ENCODE measurements at places on chromosomes 5 and 9.

DNA sequence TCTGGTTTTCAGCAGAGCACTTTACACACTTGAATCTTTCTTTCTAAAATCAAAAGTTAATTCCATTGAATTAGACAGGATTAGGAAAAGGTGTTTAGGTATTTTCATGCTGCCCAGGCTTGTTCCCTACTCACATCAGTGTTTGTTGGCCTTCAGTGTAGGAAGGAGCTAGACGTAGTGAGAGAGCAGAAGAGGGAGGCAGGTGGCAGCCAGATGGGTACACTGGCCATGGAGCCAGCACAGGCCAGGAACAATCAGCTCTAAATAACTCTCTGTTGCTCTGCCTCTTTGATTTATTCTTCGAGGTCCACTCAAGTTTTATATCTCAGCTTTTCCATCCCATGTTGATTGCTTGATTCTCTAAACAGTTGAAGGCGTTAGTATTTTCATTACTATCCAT lies 529.6 kb downstream of the PSAT1 start:
- no peak for DNase-seq

GRCh38 chr9:73001860-73002259 lies 49.0 kb upstream of the ALDH1A1 start:
- no peak for DNase-seq

DNA sequence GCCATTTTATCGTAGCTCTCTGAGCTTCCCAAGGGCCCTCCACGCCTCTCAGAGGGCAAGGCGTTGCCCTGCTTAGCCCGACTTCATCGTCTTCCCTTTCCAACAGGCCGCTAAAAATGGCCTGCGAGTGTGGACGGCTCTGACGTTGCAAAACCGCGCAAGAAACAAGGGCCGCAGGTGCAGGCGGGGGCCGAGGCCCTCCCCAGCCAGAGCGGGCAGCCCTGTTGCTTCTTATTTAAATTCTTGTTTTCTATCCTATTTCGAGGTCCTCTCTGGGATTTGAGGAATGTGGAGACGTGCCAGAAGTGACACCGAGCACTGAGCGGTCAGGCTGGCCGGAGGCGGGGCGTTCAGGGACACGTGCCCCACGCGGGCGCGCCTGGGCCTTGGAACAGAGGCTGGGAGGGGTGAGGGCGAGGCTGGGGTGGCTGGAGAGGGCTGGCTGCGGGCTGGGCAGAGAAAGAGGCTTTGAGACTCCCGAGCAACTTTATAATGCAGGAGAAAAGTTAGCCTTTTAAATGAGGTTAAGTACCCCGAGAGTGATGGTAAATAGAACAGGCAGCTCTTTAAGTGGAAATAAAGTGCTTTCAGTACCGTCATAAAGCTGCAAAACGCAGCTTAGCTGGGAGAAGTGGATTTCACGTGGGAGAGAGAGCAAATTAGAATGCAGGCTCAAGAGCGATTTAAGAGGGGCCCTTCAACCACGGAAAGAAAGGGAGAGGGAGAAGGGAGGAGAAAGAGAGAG lies 243.6 kb downstream of the AUH start:
- DNase-seq, result peak; percentile 33

GRCh38 chr9:75615284-75615683 lies 275.2 kb upstream of the PCSK5 start:
- DNase-seq, result no peak

GRCh38 chr5:133236976-133237375 lies 185.2 kb downstream of the HSPA4 start:
- DNase-seq, result no peak

- DNase-seq, result peak; percentile 32
Observed at GRCh38 chr5:113331209-113331551, 103.6 kb downstream of the TSSK1B start.

GRCh38 chr5:112630246-112631009 lies 107.3 kb upstream of the APC start:
- DNase-seq, result no peak

GRCh38 chr5:10989577-10990263 lies 228.7 kb upstream of the DAP start:
- DNase-seq, result no peak

DNA sequence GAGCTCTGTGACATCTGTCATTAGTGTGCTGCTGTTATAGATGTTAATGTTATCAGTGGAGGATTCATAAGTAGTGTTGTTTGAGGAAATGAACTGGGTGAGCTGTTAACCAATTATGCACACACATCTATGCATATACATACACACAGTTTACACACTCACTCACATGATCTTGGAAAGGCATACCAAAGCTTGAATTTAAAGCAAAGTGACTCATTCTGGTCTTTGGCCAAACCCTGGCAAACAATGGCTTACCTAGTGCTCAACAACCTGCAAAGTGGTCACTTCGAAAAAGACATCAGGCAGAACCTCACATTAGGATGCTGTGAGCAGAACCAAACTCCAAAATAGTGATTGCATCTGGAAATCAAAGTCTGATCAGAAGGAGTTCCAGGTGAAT lies 1037.3 kb upstream of the CDH6 start:
- no peak for DNase-seq

DNA sequence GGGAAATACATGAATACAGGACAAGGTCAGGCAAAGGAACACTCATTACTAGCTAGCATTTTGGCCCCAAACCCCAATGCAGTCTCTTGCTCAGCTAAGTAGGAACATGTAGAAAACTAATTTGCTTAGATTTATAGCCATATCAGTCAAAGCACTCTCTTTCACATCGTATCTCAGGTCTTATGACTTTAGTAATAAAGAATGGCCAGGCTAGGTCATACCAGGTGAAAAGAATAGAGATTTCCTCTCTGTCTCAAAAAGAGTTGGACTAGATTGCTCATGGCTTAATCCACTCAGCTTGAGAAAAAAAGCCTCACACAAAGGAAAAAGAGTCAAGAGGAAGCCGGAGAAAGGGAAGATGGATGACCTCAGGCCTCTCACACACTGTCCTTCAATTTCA lies 772.7 kb upstream of the SEMA6A start:
- no peak for DNase-seq

DNA sequence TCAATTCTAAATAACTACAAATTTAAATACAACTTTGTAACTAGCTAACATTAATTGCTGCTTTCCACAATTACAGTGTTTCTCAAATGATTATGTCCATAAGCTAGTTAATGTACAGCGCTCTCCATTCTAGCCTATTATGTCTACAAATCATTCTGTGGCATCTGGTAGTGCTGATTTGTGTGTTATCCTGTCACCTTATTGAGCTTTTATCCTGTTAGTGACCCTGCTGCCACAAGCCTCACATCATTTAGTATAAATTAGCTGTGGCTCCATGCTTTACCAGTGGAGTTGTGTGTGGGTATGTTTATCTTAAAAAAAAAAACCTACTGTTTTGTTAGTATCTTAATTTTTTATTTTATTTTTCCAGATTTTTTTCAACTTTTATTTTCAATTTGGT lies 112.6 kb upstream of the PJA2 start:
- no peak for DNase-seq

- DNase-seq, result no peak
Observed at GRCh38 chr9:78654324-78654723, 357.4 kb downstream of the PSAT1 start.

DNA sequence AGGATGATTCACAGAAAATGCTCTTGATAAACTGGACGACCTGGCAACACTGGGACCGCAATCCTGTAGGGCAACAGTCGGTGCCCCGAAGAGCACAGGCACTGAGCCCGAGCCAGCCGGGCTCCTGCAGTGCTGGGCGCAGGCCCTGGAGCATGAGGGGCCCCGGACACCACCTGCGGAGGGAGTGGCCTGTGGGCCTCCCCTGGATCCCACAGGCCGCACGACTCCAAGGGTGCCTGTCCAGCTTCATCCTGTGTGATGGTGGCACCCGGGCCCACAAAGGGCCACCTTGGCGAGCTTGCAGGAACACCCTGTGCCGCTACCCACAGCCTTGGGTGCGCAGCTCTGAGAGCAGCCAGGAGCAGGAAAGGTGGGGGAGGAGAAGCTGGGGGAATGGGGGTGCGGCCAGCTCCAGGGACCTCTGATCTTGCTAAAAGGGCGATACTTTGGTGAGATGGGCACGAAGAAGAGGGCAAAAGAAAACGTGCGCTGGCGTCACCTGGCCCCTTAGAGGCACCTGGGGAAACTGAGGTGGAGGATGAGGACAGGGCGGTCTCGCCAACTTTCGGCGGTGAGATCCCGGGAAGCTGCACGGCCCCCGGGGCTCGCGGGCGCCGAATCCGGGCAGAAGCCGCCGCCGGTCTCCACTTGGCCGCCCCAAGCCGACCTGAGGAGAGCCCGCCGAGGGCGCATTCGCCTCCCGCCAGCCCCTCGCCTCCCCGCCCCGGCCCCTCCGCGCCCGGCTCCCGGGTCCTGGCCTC lies 722 bp downstream of the TBC1D9B start:
- peak; percentile 20 for DNase-seq

GRCh38 chr9:134327671-134328231 lies 1.5 kb downstream of the RXRA start:
- DNase-seq, result no peak

DNA sequence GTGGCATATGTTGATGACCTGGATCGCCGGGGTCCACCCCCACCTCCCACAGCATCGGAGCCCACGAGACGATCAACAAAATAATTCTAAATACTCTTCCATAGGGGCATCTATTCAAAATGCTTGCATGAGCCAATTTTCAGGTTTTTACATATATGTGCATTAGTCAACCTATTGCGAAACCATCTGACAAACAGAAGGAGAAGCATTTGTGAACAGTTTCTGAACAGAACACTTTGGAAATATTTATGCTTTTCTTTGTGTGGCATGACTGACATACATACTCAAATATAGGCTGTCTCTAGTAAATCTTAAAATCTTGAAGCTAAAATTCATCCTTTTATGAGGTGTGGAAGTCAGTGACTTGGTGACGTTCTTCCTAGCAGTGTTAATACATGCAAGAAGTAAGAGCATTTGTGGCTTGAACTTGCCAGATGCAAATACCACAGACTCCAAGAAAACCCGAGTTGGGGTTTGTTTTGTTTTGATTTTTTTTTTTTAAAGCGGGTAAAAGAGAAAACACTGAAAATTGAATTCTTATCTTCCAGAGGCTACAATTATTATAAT lies 5.3 kb downstream of the GPR151 start:
- peak; percentile 33 for DNase-seq

DNA sequence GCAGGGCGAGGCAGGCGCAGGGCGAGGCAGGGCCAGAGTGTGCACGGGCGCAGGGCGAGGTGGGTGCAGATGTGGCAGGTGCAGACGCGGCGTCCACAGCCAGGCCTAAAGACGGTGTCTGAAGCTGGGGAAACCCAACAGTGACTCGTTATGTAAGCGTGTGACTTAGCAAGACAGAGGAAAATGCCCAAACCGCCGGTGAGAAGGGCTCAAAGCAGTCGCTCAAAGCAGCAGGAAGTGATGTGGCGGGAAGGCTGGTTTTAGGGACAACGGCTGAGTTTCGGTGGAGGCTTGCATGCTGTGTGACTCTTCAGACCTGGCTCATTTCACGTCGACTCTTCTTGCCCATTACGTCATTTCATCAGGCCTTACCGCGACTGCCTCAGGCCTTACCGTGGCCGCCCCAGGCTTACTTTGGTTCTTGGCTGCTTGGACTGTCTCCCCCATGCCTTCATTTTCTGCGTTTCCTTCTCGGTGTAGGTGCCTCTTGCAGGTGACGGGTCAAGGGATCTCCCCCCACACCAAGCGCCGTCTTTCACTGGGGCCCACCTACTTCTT lies 50.5 kb upstream of the EXOC3 start:
- peak; percentile 90 for DNase-seq

- DNase-seq, result no peak
Observed at GRCh38 chr9:77816641-77817341, 168.7 kb upstream of the GNA14 start.

DNA sequence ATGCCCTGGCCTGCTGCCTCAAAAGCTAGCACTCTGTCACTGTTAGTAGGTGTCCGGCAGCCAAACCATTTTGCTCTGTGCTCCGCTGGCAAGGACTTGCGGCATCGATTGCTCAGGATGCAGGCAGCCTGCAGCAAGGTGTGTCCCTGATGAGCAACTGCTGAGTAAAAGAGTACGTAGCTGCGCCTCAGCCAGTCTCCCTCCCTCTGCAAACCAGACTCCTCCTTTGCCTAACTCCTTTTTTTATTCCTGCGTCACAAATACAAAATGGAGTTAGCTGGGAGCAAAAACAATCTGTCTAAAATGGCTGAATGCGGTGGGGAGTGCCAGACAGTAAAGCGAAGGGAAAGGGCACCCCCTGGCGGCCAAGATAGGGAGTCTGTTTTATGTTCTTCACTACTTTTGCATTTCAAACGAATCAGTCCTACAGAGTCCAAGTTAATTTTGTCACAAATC lies 61.1 kb downstream of the DIAPH1 start:
- peak; percentile 81 for DNase-seq

- DNase-seq, result peak; percentile 85
Observed at GRCh38 chr9:78121488-78121887, 89.9 kb upstream of the GNAQ start.

GRCh38 chr5:35220967-35221366 lies 9.3 kb downstream of the PRLR start:
- no peak for DNase-seq

GRCh38 chr9:100465274-100465673 lies 7.7 kb upstream of the TMEFF1 start:
- no peak for DNase-seq

GRCh38 chr5:36105819-36106218 lies 39.1 kb upstream of the UGT3A2 start:
- DNase-seq, result no peak

DNA sequence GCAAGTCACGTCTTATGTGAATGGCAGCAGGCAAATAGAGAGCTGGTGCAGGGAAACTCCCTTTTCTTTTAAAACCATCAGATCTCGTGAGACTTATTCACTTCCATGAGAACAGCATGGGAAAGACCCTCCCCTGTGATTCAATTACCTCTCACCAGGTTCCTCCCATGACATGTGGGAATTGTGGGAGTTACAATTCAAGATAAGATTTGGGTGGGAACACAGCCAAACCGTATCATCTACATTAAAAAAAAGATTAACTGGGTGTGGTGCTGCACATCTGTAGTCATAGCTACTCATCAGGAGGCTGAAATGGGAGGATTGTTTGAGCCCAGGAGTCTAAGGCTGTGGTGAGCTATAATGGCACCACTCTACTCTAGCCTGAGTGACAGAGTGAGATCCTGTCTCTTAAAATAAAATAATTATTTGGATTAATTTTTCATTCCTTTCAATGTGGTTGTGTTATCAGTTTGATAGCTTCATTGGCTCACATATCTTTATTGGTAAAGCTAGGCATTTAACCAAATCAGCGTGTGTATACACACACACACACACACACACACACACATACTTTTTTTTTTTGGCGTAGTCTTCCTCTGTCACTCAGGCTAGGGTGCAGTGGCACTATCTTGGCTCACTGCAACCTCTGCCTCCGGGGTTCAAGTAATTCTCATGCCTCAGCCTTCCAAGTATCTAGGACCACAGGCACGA lies 21.8 kb downstream of the DENND4C start:
- no peak for DNase-seq
